Naive B cell (primary cell): ENCODE measurements at places on chromosomes 5 and 9. TPM values are rescaled to one million over a fixed set of nuclear protein-coding genes. Genes with fewer than 3 reads are reported as not detected.

DNA sequence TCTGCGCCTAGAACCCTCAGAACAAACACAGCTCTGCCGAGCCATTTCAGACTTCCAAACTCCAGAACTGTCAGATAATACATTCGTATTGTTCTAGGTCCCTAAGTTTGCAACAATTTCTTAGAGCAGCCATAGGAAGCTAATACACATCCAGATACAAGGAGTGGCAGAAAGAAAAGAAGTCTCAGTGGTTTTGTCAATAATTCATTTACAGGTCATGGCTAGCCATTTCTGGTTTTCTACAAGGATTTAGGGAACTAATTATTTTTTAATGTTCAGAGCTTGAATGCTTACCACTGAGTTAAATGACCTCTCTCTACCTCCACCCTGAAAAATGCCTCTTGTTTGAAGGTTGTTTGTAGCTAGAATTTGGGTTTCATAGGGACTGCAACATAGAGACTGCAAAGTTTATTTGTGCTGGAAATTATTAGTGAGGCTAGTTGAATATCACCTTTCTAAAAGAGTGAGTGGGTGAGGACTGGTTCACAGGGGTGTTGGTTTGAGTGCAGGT, 15.5 kb upstream of the ERMP1 start:
- DNase-seq: no peak

DNA sequence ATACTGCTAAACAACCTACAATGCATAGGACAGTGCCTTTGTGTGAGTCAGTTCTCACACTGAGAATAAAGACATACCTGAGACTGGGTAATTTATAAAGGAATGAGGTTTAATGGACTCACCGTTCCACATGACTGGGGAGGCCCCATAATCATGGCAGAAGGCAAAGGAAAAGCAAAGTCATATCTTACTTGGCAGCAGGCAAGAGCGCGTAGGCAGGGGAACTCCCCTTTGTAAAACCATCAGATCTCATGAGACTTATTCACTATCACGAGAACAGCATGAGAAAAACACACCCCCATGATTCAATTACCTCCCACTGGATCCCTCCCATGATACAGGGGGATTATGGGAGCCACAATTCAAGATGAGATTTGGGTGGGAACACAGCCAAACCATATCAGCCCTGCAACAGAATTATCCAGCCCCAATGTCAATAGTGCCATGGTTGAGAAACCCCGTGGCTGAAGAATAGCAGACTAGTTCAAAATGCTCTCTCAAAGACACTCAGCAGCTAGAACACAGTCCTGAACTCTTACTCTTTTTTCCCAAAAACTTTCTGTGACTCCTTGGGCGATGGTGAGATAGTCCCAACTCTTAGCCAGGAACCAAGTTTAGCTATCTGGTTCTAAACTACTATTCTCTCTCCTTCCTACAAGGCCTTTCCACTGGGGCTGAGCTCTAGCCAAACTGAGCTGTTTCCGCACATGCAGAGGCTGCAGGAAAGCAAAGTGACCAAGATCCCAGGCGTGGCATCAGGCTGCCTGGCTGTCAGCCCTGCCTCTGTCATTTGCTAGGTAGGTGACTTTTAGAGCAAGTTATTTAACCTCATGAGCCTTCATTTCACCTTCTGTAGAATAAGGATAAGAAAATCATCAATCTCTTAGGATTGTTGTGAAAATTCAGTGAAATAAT, 21.7 kb downstream of the FAT2 start:
- no peak for DNase-seq

GRCh38 chr9:69371001-69371400, 46.0 kb downstream of the ENTREP1 start:
- DNase-seq: no peak

DNA sequence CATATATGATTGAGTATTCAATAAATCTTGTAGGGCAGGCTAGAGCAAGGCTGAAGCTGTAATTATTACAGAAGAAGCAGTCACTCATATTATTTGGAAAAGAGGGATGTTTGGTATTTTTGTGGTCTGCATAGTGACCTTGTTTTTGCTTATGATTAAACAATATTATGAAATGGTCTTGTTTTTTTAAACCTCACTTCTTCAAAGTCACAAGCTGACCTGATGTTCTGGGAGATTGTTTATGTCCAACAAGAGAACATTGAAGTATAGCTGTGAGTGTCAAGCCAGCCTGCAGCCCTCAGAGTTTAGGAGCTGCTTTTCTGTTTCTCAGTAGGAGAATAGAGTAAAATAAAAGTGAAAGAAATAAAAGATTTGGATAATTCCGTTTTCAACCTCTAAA, 342.2 kb downstream of the LRRC70 start:
- no peak for DNase-seq

Gene LEAP2
- 3.2 TPM for polyA plus RNA-seq
